ENCODE measurements at places on chromosomes 4 and X.
A peak's percentile ranks its signal among the peaks of the same experiment; 100 is the strongest.

- DNase-seq = no peak
Measured at GRCh38 chr4:36333303-36333877, 52.0 kb downstream of the DTHD1 start.

GRCh38 chr4:146334862-146335449, 120.6 kb downstream of the REELD1 start:
- no peak for DNase-seq

DNA sequence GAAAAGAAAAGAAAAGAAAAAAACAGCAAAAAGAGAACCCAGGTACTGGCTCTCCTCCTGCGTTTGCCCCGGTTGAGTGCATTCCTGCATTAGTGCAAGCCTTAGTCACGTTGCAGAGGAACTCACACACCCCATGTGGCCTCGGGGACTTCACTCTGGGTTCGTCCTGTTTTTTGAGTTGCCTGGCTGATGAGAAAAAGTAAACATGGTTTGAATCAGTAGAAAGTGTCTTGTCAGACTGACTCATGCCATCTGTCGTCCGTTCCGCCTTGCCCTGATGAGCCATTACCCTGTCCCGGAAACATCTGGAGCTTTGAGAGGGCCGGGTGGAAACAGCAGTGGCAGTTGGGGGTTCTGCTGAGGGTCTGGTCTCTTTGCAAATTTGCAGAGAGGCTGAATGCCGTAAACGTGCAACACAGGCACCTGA, 16.3 kb downstream of the CD99 start:
- peak; percentile 50 for DNase-seq

DNA sequence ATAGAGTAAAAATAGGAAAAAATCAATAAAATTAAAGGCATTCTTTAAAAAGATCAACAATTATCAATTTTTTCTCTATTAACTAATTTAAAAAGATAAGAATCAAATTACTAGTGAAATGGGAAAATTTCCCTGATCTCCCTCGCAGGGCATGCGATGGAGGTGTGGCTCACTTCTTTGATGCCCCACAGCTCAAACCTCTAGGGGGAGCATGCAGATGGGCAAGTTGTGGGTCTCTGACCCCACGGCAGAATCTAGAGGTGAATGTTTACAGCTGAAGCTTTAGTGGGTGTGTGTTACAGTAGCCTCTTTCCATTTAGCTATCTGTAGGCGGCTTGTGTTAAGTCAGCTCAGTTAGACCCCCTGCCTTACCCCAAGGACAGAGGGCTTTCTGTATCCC, 1348.8 kb downstream of the PCDH18 start:
- DNase-seq = no peak

DNA sequence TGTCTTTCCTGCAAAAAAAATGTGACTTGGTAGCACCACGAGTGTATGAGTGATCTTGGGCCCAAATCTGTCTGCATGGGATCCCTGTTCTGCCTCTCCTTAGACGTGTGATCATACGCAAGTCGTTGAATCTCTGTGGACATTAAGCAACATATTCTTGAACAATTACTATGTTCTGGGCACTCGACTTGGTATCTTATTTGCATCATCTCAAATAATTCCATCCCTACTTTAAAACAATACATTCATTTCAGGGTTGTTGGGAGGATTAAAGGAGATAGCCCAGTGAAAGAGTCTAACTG, 145.4 kb upstream of the CPEB2 start:
- no peak for DNase-seq

Measured in GM19239 (cell line).